Activated CD8-positive, alpha-beta memory T cell treated with anti-CD3 and anti-CD28 coated beads, Interleukin-2, amount 10 ng/mL, durations not matched to agents 7 days and 5 days (primary cell): ENCODE measurements at places on chromosomes 7 and 10. TPM values are rescaled to one million over a fixed set of nuclear protein-coding genes. Genes with fewer than 3 reads are reported as not detected.
A peak's percentile ranks its signal among the peaks of the same experiment; 100 is the strongest.

DNA sequence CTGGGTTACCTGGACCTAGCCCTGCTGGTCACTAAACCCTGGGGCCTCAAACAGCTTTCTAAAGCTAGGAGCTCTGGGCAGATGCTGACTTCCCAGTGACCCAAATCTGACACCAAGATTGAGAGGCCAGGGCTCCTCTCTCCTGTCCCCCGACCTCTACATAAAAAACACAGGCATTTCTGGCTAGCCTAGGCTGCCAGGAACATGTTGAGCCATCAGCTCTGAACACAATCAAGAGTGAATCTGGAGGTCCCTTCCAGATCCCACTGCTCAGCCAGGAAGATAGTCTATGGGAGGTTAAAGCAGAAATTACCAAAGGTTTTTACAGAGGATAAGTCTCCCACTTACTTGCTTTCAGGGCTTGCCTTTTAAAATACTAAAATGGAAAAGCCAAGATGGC is 22.1 kb upstream of the PDE1C start:
- no peaks in the 10 kb centered on the region for H3K4me1 ChIP-seq
- H3K4me3 ChIP-seq, result no peak overlapping the region
- no peaks in the 10 kb centered on the region for H3K27me3 ChIP-seq
- H3K36me3 ChIP-seq, result no peaks in the 10 kb centered on the region

DNA sequence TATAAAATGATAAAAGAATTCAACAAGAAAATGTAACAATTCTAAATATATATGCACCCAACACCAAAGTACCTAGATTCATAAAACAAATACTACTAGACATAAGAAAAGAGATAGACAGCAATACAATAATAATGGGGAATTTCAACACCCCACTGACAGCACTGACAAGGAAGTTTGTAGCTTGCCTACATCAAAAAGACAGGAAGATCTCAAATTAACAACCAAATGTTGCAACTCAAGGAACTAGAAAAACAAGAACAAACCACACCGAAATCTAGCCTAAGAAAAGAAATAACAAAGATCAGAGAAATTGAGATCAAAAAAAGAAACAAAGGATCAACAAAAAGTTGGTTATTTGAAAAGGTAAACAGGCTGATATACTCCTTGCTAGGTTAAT is 36.5 kb upstream of the TNKS2 start:
- H3K27ac ChIP-seq, result no peak overlapping the region
- H3K4me3 ChIP-seq, result no peak overlapping the region
- peaks cover 54% of the 10 kb centered on the region for H3K27me3 ChIP-seq
- DNase-seq, result no peak
- peaks cover 2% of the 10 kb centered on the region for H3K4me1 ChIP-seq

- H3K4me1 ChIP-seq, result no peaks in the 10 kb centered on the region
- H3K27me3 ChIP-seq, result no peaks in the 10 kb centered on the region
- no peaks in the 10 kb centered on the region for H3K36me3 ChIP-seq
- H3K27ac ChIP-seq, result no peak overlapping the region
Measured at GRCh38 chr7:156156734-156157408, 344.6 kb upstream of the SHH start.

GRCh38 chr10:17643339-17643754 is 604 bp upstream of the STAM start:
- peak overlapping the region; percentile 98 for H3K27ac ChIP-seq
- peak overlapping the region; percentile 93 for H3K4me3 ChIP-seq

UCN3 gene
- not detected for total RNA-seq

- no peak overlapping the region for H3K4me3 ChIP-seq
- H3K27me3 ChIP-seq, result no peaks in the 10 kb centered on the region
- DNase-seq, result no peak
- no peaks in the 10 kb centered on the region for H3K4me1 ChIP-seq
- H3K36me3 ChIP-seq, result peaks cover 9% of the 10 kb centered on the region
Measured at GRCh38 chr10:73823391-73823790, 12.0 kb upstream of the NDST2 start.

- no peak overlapping the region for H3K27ac ChIP-seq
- H3K4me1 ChIP-seq, result no peaks in the 10 kb centered on the region
- H3K4me3 ChIP-seq, result no peak overlapping the region
- no peak for DNase-seq
- no peaks in the 10 kb centered on the region for H3K27me3 ChIP-seq
Measured at GRCh38 chr7:47485640-47486435, 96.1 kb downstream of the TNS3 start.

FAM25C gene
- total RNA-seq, result not detected

DNA sequence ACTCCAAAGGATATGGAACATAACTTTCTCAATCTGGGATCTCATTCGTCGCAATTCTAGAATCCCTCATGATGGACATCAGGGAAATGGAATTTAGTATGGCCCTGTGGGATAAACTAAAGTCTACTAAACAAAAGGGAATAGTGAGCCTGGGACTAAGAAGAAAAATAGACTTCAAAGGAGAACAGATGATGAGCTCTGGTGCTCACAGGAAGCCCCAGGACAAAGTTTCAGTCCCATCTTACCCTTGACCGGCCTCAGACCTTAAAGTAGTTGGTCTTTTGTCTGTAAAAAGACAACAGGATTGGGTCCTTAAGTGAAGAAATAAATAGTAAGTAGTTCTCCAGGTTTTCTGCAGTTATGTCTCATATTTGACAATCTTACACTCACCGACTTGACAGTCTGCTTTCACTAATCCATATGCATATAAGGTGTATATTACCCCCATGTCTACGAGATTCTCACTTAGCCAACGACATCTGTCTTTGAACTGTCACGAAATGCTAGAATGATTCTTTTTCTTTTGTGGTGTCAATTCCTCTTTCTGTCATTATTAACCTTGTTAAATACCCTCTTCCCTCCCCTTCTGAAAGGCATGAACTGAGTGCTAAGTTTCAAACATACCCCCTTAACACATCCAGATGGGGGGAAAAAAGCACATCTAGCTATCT is 10.9 kb upstream of the IKZF1 start:
- H3K27ac ChIP-seq, result no peak overlapping the region
- DNase-seq, result no peak
- peaks cover 6% of the 10 kb centered on the region for H3K36me3 ChIP-seq
- peaks cover 8% of the 10 kb centered on the region for H3K4me1 ChIP-seq

DNA sequence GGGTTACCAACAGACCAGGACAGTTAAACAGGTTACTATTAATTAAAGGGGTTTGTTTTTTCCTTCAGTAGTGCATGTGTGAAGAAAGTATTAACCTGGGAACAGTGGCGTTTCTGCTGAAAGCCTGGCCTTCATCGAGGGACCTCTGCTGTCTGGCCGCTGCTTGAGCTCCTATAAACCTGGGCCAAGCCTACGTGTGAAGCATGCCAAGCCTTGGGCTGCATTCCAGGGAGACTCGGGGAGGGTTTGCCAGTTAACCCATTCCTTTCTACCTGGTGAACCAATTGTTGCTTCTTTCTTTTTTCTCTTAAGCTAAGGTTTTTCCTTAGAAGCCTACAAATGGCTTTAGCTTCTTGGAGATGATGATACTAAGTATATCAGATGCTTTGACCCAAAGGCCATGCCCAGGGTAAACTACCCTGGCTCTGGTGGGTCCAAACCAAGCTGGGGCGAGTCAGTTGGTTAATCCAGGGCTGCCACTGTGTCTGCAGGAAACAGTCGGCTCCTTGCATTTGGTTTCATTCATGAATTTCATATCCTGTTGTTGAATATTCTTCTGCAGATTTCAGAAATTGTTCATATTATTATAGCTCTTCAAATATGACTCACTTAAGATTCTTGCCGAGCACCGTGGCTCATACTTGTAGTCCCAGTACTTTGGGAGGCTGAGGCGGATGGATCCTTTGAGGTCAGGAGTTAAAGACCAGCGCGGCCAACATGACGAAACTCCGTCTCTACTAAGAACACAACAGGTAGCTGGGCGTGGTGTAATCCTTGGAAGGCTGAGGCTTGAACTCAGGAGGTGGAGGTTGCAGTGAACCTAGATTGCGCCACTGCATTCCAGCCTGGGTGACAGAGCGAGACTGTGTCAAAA is 23.8 kb downstream of the PFKP start:
- DNase-seq, result peak; percentile 85
- H3K4me1 ChIP-seq, result peaks cover 77% of the 10 kb centered on the region
- peaks cover 46% of the 10 kb centered on the region for H3K36me3 ChIP-seq

- no peak for DNase-seq
- no peak overlapping the region for H3K4me3 ChIP-seq
- no peak overlapping the region for H3K27ac ChIP-seq
Measured at GRCh38 chr7:51817694-51818225, 501.2 kb upstream of the COBL start.

DNA sequence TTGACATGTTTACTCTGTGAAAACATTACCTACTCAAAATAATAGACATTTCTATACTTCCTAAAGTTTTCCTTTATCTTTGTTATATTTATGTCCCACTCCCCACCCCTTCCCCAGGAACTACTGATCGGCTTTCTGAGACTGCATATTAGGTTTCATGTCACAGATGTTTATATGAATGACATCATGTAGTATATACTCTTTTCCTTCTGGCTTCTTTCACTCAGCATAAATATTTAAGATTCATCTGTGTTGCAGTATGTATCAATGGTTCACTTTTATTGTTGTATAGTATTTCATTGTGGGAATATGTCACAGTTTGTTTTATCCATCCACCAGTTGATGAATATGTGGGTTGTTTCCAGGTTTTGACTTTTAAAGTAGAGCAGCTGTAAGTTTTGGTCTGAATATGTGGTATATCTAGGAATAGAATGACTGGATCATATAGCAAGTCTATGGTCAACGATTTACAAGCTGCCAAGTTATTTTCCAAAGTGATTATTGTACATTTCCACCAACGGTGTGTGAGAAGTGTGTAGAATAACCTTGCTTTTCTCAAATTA is 73.8 kb upstream of the CAV2 start:
- no peaks in the 10 kb centered on the region for H3K4me1 ChIP-seq
- peaks cover 9% of the 10 kb centered on the region for H3K27me3 ChIP-seq
- H3K4me3 ChIP-seq, result no peak overlapping the region
- H3K27ac ChIP-seq, result no peak overlapping the region

GRCh38 chr7:127413962-127414361 is 21.5 kb upstream of the ZNF800 start:
- peaks cover 47% of the 10 kb centered on the region for H3K4me1 ChIP-seq
- no peak for DNase-seq
- peak overlapping the region; percentile 78 for H3K27ac ChIP-seq
- H3K36me3 ChIP-seq, result peaks cover 6% of the 10 kb centered on the region

- H3K27ac ChIP-seq, result no peak overlapping the region
- no peaks in the 10 kb centered on the region for H3K4me1 ChIP-seq
- no peak overlapping the region for H3K4me3 ChIP-seq
- H3K36me3 ChIP-seq, result no peaks in the 10 kb centered on the region
- H3K27me3 ChIP-seq, result peaks cover 3% of the 10 kb centered on the region
Measured at GRCh38 chr10:118908557-118909256, 120.8 kb upstream of the NANOS1 start.

DNA sequence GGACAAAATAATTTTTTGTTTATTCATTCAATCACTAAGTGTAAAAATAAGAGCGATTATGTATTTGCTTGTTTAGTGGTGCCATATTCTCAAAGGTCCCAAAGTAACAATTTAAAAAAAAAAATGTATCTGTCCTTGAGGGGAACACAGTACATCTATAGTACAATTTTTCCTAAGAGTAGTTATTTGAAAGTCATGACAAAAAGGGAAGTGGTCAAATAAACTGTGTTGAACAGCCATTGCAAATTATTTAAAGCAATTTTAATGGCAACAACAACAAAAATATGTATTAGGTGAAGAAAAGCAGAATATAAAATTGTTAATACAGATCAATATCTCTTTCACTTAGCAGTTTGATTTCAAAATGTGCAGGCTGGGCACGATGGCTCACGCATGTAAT is 943.5 kb downstream of the CNTNAP2 start:
- no peak overlapping the region for H3K27ac ChIP-seq
- no peaks in the 10 kb centered on the region for H3K36me3 ChIP-seq
- no peaks in the 10 kb centered on the region for H3K4me1 ChIP-seq
- no peaks in the 10 kb centered on the region for H3K27me3 ChIP-seq
- DNase-seq, result no peak
- H3K4me3 ChIP-seq, result no peak overlapping the region
